ENCODE measurements at places on chromosomes 7 and 10.

DNA sequence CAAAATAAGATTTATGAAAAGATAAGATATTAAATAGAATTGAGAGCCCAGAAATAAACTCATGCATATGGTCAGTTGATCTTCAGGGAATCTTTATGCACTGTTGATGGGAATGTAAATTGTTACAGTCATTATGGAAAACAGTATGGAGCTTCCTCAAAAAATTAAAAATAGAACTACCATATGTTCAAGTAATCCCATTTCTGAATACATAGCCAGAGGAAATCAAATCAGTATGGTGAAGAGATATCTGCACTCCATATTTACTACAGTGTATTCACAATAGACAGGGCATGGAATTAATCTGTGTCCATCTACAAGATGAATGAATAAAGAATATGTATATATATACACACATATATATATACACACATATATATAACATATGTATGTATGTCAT is 122.3 kb upstream of the CSTF2T start:
- no peak for DNase-seq

GRCh38 chr7:150401424-150401790 is 22.3 kb downstream of the ZNF775 start:
- DNase-seq, result no peak

- no peak for DNase-seq
These were observed 78.1 kb upstream of the RHEB start for GRCh38 chr7:151597541-151598444.

GRCh38 chr7:134245253-134245652 is 71.5 kb downstream of the SLC35B4 start:
- DNase-seq, result peak; percentile 10

GRCh38 chr7:6271694-6272440 is 557 bp downstream of the CYTH3 start:
- DNase-seq, result peak; percentile 42

- no peak for DNase-seq
These were observed 20.8 kb upstream of the INSIG1 start for GRCh38 chr7:155276800-155277375.

DNA sequence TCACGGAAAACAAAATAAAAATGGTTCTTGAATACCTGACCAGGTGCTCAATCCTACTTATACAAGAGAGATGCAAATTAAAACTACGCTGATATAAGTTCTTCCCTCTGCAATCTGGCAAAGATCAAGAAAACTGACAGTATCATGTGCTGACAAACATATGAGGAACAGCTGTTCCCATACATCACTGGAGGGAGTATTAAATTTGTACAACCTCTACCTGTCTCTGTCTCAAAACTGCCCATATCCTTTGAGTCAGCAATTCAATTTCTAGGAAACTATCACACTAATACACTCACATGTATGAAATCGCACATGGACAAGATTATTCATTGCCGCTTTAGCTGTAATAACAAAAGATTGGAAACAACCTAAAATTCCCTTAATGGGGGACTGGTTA is 11.0 kb upstream of the IL6 start:
- no peak for DNase-seq

GRCh38 chr7:107381453-107381852 is 88.4 kb upstream of the GPR22 start:
- no peak for DNase-seq

DNA sequence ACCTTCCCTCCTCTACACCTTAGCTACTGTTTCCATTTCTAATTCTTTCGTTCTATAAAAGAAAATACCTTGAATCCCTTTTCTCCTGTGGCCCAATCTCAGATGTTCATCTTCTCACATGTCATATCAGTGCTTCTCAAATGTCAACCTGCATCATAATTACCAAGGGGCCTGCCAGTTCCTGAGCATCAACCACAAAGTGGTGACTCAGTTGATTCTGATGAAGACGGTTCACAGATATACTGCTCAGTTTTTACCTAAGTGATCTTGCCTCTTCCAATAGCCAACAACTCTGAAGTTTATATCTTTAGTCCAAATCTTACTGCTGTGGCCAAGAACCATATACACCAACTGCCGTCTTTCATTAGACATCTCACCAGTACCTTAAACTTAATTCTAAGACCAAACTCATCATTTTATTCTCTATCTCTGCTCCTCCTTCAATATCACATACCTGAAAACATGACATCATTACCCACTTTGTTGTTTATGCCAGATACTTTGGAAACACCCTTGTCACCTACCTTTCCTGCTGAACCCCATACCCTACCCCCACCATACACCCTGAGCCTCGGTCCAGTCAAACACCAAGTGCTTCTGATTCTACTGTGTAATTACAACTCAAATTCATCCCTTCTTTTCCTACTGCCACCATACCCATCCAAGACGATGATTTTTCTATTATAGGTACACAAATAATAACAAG is 115.5 kb downstream of the LMBR1 start:
- no peak for DNase-seq

GRCh38 chr7:130922206-130923112 is 188.5 kb upstream of the KLF14 start:
- DNase-seq, result no peak

GRCh38 chr10:42783181-42783549 is 570 bp downstream of the BMS1 start:
- DNase-seq, result no peak

DNA sequence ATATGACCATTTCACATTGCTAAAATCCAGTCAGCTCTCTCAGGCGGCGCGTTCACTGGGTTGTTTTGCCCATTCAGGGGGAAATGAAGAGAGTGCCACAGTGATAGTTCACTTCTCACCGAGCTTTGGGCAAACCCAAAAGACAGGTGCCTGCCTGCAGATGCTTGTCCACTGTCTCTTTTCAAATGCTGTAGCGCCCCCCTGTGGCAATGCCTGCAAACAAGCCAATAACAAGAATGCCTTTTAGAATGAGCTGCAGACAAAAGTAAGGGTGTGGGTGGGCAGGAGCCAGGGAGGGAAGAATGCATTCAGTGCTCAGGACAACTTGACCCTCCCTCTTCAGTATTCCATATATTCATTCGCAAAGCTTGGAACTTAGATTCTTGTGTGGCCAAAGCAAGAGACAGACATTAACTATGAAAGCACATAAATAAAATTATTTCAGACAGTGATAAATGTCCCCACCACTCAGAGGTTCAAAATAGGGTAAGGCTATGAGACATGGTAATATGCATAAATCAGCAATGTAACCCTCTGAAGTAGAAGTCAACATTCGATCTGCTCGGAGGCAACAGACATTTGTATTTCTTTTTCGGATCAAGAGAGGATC is 86.9 kb downstream of the JAZF1 start:
- DNase-seq, result peak; percentile 36

GRCh38 chr7:66353547-66353946 is 148.4 kb downstream of the TPST1 start:
- no peak for DNase-seq

DNA sequence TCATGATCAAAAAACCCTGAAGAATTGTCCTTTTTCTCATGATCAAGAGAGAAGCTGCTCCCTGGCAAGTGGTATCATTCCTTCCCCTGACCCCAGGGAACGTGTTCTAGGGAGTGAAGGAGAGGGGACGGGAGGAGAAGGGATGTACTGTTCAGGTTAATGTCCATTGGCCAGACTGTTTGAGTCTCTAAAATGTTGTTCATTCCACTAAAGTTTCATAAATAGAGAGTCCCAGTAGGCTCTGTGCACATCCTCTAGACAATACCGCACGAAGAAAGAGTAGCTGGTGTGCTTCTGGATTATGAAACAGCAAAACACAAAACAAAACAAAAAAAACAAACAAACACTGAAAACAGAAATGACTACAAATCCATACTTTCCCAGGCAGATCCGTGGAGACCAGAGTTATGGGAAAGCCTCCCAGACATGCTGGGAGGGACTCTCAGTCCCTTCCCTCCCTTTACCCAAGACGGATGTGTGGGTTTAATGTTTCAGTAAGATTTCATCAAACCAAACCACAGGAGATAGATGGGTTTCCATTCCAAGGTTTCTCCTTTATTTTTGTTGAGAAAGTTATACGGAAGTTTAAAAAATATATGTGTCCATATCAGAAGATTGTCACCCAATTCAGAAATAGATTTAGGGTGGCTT is 66.5 kb upstream of the TNS3 start:
- DNase-seq, result no peak

DNA sequence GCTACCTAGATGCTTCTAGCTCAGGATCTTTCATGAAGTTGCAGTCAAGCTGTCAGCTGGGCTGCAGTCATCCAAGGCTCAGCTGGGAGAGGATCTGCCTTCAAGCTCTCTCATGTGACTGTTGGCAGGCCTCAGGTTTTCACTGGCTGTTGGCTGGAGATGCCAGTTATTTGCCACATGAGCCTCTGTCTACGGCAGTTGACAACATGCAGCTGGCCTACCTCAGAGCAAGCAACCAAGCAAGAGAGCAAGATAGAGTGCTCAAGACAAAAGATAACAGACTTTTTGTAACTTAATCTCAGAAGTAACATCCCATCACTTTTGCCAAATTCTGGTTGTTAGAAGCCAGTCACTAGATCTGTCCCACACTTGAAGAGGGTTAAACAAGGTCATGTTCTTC is 125.8 kb downstream of the TPST1 start:
- no peak for DNase-seq

DNA sequence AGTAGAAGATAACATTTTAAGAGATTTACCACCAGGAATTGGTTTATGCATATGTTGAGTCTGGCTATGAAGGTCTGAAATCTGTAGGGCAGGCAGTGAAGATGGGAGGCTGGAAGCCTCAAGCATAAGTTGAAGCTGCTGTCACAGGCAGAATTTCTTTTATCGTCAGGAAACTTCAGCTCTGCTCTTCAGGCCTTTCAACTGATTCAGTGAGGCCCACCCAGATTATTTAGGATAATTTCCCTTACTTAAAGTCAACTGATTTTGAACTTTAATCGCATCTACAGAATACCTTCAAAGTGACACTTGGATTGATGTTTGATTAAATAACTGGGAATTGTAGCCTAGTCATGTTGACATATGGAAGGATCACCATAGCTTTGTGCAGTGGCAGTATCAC is 190.5 kb downstream of the PPP1R9A start:
- no peak for DNase-seq

GRCh38 chr10:102781921-102782557 is 38.3 kb downstream of the WBP1L start:
- no peak for DNase-seq

GRCh38 chr7:38291650-38292049 is 18.2 kb upstream of the TARP start:
- DNase-seq, result no peak

DNA sequence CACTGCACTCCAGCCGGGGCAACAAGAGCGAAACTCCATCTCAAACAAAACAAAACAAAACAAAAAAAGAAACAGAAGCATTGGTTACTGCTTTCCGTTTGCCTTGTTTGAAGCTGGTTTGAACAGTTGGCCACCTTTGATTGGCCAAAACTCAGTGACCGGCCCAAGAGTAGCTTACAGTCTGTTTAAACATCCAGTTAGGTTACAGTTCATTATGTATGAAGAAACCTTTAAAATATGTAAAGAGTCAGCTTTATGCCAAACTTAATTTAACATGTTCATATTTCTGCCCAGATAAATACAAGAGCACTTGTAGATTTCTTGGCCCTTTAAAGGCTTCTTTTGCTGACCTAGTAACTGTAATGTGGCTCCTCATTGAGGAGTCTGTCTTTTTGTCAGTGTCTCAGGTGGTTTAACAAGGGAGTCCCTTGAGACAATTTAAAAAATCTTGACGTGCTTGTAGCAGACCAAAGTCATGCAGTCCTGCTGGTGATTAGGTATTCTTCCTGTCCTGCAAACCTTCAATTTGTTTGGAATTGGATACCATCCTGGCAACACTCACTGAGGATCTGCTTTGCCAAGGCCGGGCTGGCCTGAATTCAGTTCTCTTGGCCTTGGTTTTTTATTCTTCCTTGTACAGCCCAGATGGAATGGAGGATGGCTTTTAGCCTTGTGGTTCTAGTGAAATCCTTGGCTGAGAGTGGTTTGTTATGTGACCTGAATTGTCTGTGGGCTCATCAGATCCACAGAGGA is 128.9 kb downstream of the PLXDC2 start:
- DNase-seq, result no peak

GRCh38 chr7:29330136-29330535 is 135.6 kb downstream of the CHN2 start:
- no peak for DNase-seq

DNA sequence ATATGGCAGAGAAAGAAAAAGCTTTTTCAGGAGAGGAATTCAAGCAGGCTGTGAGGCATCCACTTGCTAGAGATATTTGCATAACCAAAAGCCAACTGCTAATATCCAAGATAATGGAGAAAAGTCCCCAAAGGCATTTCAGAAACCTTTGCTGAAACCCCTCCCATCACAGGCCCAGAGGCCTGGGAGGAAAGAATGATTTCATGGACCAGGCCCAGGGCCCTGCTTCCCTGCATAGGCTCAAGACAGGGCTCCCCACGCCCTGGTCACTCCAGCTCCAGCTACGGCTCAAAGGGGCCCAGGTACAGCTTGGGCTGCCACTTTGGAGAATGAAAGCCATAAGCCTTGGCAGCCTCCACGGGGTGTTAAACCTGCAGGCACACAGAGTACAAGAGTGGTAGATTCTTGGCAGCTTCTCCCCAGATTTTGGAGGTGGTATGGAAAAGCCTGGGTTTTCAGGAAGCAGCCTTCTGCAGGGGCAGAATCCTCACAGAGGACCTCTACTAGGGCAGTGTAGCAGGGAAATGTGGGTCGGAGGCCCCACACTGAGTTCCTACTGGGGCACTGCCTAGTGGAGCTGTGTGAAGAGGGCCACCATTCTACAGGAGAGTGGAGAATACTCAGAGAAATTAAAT is 5.6 kb upstream of the RSU1 start:
- DNase-seq, result no peak

DNA sequence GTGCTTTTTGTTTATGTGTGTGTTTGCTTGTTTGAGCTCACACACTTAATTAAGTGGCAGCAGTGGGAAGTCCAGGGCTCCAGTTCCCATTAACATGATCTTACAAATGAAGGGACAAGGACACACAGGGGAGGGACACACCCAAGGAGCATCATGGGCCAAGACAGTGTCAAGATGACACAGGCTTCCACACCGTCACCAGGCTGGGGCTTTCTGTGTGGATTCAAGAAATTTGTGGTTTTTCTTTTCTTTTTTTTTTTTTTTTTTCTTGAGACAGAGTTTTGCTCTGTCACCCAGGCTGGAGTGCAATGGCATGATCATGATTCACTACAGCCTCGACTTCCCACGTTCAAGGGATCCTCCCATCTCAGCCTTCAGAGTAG is 173.6 kb downstream of the KIAA1217 start:
- DNase-seq, result no peak

DNA sequence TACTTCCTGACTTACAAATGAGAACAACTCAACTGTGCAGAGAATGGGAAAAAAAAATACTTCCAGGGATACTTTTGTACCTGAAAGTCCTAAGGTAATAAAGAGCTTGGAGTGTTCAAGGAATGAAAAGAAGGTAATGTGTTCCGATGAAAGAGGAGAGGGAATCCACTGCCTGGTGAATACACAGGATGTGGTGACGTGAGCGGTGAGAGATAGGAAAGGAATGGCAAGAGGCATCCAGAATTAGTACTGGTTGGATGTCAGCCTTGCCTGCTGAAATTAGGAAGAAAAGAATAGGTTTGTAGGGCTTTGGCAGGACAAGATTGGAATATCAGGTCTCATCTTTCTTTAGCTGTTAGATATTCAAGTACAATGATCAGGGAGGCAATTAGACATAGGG is 347.7 kb downstream of the POM121L12 start:
- DNase-seq, result no peak

- DNase-seq, result no peak
These were observed 74.9 kb downstream of the TCF7L2 start for GRCh38 chr10:113024930-113025329.

- DNase-seq, result no peak
These were observed 41.8 kb downstream of the ZCCHC24 start for GRCh38 chr10:79403441-79404230.

All from germinal center (tissue), 1 donor.